ENCODE measurements at places on chromosomes 1 and 21.

DNA sequence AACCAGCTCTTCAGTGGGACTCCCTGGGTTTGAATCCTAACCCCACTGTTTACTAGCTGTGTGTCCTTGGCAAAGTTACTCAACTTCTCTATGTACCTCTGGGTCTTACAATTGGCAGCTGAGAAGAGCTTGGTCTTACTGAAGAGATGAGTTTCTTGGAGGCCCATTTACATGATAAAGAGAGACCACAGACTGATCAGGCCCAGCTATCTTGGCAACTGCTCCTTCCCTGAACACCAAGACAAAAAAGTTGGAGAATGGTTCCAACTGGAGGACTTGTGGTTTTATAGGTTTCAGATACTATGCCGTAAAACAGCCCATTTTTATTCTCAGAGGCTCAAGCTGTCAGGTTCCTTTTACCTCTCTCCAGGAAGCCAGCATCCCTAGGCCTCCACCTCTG is 24.8 kb upstream of the CNIH3 start:
- DNase-seq: no peak

DNA sequence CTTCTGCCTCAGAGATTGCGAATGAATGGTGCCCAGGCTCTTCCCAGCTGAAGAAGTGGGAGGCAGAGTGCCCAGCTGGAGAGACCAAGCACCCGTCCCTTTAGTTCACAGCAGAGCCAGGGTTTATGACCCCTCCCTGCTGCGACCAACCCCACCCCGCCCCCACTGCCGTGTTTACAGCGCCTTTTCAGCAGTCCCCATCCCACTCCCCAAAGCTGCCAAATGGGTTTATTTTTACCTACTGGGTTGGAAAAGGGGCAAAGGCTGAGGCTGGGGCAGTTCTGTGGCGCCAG is 23.6 kb downstream of the DYRK3 start:
- no peak for DNase-seq

- DNase-seq: no peak
These were observed 1647.9 kb downstream of the PLA2G4A start for GRCh38 chr1:188476606-188477005.

DNA sequence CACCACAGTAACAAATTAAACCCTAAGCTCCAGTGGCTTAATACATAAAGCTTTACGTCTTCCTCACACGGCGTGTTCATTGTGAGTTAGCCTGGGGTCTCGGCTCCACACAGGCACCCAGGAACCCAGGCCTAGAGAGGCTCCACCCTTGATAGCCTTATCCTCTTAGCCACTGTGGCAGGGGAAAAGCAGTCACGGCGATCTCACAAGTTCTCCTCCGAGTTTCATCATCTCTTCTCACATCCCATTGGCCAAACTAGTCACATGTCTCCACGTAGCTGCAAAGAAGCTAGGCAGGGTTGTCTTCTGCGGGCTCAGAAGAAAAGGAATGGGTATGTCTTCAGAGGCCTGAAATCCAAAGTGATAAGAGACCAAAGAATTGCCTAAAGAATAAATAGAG is 122.3 kb upstream of the GRIK3 start:
- no peak for DNase-seq

- DNase-seq: no peak
These were observed 38.8 kb upstream of the SRSF10 start for GRCh38 chr1:24018611-24019580.

DNA sequence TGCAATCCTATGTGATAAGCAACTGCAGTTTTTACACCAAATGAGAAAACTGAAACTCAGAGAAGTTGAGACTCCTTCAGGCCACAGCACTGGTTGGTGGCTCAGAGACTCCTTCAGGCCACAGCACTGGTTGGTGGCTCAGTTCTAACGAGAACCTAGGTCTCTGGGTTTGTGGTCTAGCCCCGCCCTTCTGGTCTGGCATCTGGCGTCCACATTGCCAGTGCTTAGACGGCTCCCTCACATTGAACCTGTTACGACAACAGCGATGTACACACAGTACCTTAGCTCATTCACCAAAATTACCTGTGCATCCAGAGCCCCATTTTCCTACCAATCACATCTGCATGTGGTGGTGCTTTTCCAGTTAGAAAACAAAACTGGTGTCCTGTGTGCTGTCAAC is 66.1 kb downstream of the NID1 start:
- DNase-seq: peak; percentile 91

DNA sequence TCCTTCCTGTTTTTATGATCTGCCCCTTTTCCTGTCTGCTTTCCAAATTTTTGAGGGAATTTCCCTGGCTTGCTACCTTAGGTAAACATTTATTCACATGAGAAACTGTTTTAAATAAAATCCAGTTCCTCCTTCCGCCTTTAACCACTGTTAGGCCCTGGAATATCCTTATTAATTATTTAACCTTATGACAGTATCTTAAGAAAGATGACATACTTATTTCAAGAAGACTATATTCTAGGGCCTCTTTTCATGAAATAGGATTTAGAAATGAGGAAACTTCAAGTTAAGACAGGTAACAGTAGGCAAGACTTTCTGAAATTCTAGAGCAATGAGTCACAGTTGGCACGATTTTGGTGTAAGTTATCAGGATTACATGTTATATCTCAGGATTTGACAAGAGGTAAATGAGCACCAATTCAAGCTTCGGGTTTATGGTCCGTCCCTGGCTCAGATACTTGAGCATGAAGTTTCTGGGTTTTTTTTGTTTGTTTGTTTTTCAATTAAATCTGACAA is 2.0 kb upstream of the TNFSF18 start:
- DNase-seq: no peak

All from GM12865 (cell line).